ENCODE measurements at places on chromosomes 4 and X.

- DNase-seq = no peak
Measured at GRCh38 chr4:154490583-154491340, 837 bp downstream of the DCHS2 start.

DNA sequence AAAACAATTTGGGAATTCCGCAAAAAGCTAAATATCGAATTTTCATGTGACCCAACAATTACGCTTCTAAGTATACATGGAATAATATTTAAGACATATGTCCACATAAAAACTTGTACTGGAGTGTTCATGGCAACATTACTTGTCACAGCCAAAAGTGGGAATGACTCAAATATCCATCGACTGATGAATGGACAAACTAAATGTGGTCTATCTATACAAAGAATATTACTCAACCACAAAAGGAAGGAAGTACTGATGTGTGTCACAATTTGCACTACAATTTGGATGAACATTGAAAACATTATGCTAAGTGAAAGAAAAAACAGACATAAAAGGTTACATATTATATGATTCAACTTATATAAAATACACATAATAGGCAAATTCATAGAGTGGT is 71.9 kb downstream of the AFF2 start:
- no peak for DNase-seq

DNA sequence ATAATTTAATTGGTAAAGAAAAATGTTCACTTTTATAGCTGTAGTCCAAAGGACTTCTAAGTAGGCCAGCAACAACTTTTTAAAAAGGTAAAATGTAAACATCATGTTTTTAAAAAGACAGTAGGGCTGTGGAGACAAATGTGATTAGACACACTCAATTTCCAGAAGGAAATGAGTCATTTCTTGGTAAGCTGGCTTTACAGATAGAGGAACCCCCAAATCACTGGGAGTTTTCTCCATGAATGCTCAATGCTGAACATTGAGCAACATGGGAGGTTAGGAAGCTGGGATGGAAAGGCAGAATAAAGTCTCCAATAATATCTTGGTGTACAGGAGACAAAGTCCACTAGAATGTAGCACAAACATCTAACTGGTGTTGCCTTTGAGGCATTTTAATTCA is 121.3 kb downstream of the NWD2 start:
- no peak for DNase-seq

- no peak for DNase-seq
Measured at GRCh38 chr4:76401654-76402053, 19.3 kb downstream of the CCDC158 start.

DNA sequence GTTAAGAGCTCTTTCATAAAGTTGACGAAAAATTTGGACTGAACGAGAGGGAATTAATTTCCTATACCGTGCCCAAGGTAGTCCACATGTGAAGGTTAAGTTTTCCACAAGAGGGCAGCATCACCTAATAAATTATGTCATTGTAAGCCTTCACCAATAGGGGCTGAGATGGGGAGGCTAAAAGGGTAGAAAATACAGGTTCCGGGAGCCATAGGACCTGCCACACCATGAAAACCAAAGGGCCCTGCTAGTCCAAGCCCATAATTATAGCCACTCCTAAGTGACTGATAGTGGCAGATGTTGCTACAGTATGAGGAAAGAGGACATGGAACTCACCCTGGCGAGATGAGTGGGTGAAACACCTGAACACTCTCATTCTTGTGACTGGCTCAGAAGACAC is 122.2 kb downstream of the SHROOM4 start:
- DNase-seq = peak; percentile 31

DNA sequence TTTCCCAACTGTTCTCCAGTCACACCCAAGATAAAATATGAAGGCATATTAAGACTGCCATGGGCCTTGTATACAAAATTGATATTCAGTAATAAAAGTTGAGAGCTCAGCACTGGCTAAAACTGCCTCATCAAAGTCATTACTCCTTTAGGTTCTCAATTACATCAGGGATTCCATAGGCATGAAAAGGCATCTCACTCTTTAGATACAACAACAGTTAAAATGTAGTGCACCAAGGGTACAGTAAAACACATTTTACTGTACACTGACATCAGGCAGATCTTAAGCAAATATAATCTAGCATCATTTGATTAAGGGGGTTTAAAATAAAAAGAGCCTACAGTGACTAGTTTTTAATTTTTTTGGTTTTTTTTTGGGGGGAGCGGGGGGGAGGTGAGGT is 107.7 kb downstream of the PPP3CA start:
- DNase-seq = no peak

GRCh38 chr4:138438608-138439007 is 196.5 kb upstream of the SLC7A11 start:
- no peak for DNase-seq

GRCh38 chr4:55931833-55932232 is 16.9 kb upstream of the CEP135 start:
- no peak for DNase-seq

- DNase-seq = no peak
Measured at GRCh38 chr4:55014876-55015275, 110.5 kb downstream of the KDR start.

- DNase-seq = no peak
Measured at GRCh38 chrX:72050011-72050410, 81.7 kb downstream of the RTL5 start.

DNA sequence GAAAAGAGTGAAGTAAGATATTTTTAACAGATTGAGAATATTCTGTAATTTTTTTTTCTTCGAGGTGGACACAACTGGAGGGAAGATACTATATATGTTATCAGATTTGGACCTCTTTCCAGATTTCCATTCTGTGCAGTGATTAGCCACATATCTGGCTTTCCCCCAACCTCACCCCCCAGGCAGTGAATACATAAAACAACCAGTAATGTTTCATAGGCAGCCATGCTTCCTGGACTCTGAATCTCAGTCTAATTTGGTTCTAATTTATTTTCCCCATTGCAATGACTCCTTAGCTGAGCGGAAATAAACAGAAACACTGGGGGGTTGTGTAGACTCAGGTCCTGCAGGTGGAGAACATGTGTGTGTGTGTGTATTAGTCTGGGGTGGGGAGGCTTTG is 226.5 kb downstream of the FBXW7 start:
- no peak for DNase-seq

- no peak for DNase-seq
Measured at GRCh38 chr4:165198329-165198728, 9.0 kb upstream of the KLHL2 start.

GRCh38 chrX:81238166-81238565 is 36.3 kb downstream of the SH3BGRL start:
- DNase-seq = no peak

DNA sequence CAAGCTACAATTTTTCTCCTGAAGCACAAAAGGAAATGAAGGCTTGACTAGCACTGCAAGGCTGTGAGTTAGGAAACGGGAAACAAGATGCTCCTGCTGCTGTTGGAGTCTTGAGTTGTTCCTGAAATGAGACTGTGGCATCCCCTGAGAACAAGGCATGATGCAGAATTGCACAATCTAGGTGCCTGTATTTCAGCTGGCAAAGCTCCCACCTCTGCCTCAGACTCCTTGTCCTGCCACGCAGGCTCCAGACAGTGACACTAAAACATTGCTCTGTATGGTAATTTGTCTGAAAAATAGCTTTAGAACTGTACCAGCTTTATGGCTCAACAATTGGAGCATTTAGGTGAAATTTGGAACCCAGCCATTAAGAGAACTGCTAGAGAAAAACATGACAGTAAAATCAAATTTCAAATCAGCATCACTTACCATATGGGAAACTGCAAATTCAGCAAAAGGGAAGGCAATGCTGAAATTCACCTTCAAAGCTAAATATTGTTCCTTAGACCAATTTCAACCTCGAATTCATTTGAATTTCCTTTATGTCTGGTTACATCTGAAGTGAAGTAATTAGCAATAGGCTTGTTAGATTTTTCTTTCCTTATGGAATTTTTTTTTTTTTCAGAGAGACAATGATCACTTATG is 103.4 kb downstream of the MFAP3L start:
- no peak for DNase-seq

DNA sequence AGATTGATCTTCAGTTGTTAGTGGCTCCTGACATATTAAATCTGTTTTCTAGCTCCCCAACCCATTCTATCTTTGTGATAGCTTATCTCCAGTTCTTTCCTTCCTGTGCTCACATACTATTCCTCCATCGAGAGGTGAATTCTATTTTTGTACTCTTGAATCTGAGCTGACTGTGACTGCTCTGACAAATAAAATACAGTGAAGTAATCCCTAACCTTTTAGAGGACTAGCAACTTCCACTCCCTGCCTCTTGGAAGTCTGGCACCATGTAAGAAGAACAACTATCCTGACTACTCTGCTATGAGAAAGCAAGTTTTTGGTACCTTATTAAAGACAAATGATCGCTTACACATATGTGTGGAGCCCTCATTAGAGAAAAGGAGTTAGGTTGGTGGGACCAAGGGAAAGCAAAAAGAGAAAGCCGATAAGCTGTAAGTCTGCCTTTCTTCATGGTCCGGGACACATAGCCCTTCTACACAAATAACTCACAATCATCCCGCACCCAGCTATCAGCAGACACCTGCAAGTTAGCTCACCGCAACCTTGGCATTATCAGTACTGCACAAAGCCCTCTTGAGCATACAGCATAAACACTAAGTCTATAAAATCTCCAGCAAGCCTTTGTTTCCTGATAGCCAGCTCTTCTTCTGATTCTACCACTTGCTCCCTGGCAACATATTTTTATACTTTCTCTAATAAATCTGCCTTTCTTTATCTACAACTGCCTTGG is 13.5 kb upstream of the PPM1K start:
- DNase-seq = no peak

All from NCI-H1436 (cell line).